ENCODE measurements at places on chromosomes 6 and 20. TPM values are rescaled to one million over a fixed set of nuclear protein-coding genes. Genes with fewer than 3 reads are reported as not detected.

GRM1 gene
- total RNA-seq = not detected

SOX18 gene
- total RNA-seq = 2.9 TPM

WFDC2 gene
- total RNA-seq = 3.0 TPM

RCAN2 gene
- total RNA-seq = 4.6 TPM

OLIG3 gene
- total RNA-seq = not detected

TAP2 gene
- 10.1 TPM for total RNA-seq

TRAPPC3L gene
- total RNA-seq = not detected

RIPOR2 gene
- 15.7 TPM for total RNA-seq

TMEM74B gene
- not detected for total RNA-seq

PLEKHG1 gene
- total RNA-seq = 62.4 TPM

PPP1R16B gene
- 48.4 TPM for total RNA-seq

PMEPA1 gene
- total RNA-seq = 10.4 TPM

PHACTR3 gene
- not detected for total RNA-seq

PRRT1 gene
- total RNA-seq = 1.0 TPM

DNA sequence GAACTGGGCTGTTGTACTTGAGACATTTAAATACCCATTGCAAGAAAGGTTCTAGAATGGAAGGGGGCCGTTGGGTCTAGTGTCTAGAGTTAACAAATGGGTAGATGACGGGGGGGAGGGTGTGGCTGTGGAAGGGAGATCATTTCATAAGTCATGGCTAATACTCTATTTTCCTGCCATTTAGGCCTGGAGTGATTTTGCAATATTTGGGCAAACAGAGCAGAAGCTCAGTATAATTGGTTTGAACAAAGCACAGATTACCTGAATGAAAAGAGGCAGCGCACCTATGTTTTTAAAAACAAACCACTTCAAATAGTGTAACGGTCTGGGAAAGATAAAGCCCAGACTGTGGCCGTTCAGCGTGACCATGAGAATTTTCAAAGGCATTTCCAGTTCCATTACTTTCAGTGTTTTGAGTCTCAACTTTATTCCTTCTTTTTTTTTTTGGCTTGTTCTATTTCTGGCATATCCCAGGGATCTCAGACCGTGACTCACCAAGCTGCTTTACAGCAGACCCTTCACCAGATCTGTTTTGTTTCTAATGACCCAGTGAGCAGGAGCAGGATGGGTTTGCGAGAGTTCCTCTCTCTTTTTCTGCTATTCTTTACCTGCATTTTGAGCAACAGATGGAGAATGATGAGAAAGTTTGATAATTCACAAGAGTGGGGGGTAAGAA, 73.7 kb downstream of the LYRM2 start:
- no peak for DNase-seq

- no peak for DNase-seq
These were observed 5.4 kb downstream of the TGM3 start for GRCh38 chr20:2301164-2301622.

- no peak for DNase-seq
These were observed 4.2 kb downstream of the RFX6 start for GRCh38 chr6:116881236-116881635.

- no peak for DNase-seq
These were observed 112.5 kb downstream of the SNX5 start for GRCh38 chr20:17856024-17856564.

DNA sequence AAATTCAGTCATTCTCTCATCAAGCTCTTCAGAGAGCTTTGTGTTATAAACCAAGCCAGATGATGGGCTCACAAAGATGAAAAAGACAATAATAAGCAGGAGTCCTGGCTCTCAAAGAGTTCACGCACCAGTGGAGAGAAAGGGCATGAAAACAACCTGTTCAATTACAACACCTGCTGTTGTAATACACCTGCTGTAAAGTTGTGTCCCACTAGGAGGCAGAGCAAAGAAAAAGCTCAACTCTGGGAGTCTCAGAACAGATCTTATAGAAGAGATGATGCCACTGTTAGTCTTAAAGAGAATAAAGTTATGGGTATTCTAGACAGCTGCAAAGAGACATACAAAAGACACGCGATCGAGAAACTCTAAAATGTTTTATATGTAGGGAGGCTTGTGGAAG, 100.6 kb downstream of the DCDC2 start:
- DNase-seq = no peak

DNA sequence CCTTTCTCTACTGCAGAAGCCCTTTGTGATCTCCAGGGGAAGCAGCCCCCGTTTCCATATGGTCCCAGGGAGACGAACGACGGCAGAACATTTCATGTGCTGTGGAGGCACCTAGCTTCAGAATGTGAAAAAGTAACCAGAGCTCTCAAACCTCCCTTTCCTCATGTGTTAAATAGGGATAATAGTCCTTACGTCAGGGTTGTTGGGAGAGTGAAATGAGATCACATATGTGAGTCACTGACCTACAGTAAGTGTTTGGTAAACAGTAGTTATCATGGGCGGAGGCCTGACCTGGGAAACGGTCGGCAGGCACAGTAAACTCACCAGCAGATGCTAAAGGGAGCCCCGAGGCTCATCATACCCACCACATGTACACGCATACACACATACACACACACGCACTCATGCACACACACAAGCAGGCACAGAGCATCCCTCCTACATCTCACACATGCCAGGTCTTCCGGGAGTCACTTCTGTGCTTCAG, 89.7 kb downstream of the LY86 start:
- no peak for DNase-seq

DNA sequence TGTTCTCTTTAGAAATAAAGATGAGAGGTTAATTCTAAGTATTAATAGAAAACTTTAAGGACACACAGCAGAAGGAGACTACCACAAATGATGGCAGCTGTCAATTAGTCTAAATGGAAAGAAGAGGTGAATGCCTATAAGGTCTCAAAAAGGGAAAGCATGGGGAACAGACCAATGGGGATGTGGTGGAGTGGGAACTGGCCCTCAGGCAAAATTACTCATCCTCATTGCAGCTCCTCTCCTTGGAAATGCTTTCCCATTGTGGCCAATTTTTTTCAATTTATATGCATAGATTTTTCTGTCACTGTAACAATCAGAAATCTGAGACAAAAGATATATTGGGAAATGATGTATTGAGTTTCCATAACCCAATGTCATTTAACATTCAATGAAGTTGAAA, 222.9 kb upstream of the DEFB112 start:
- no peak for DNase-seq

- no peak for DNase-seq
These were observed 251.4 kb downstream of the PRL start for GRCh38 chr6:22045261-22045912.

GRCh38 chr6:45398075-45398813, 20.5 kb upstream of the SUPT3H start:
- no peak for DNase-seq

DNA sequence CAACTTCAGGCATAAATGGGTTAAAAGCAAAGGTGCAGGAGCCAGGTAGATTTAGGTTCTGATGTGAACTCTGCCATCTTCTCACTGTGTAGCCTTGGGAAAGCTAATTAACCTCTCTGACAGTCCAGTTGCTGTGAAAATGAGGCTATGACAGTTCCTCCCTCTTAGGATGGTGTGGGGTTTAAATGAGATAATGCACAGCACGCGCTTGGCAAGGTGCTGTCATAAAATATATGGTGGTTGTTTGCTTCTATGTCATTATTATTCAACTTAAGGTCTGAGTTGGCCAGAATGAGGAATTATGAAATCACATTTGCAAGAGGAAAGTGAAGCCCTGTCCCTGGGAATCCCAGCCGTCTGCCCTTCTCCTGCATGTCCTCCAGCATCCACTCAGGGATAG, 15.5 kb upstream of the BCAS1 start:
- DNase-seq = no peak

GRCh38 chr20:25685276-25686080, 11.2 kb downstream of the ZNF337 start:
- DNase-seq = no peak

GRCh38 chr6:72464791-72465691, 156.8 kb upstream of the KCNQ5 start:
- no peak for DNase-seq

DNA sequence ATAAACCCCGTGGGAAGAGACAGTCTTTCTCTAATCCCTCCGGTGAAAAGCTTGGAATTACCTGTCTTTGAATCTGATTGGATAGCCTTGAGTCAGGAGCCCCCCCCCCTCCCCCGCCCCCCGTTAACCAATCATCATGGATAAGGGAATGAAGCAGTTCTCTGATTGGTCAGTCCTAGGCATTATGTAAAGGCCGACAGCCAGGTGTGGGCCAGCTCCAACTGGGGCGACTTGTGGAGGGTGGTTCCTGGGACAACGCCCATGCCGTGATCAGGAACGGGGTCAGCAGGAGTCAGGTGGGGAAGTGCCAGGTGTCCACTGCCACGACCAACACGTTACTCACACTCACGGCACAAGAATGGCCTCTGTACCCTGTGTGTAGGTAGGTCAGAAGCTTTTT, 406.8 kb upstream of the SULF2 start:
- DNase-seq = no peak

DNA sequence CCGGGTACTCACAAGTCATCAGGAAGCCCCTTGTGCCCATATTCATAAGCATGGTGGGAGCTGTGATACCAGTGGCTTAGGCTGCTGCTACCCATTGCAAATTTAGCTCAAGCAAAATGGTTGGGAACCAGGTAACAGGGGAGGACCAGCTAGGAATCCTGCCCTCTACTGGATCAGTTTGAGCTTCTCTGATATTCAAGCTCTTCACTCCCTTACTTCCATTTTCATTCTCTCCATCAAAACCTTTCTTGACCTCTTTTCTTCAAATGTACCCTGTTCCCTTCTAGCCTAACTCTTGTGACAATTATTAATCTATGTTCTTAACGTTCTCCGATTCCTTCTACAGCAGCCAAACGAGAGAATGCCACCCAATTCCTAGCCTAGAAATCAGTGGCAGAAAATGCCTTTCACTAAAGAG, 9.7 kb downstream of the NOL7 start:
- DNase-seq = no peak

GRCh38 chr20:63831646-63831992, 555 bp upstream of the ZBTB46 start:
- no peak for DNase-seq

- DNase-seq = no peak
These were observed 534.7 kb upstream of the JARID2 start for GRCh38 chr6:14711056-14711703.

GRCh38 chr6:104226790-104227446, 632.8 kb downstream of the HACE1 start:
- DNase-seq = no peak

- no peak for DNase-seq
These were observed 2.2 kb downstream of the UBD start for GRCh38 chr6:29557320-29557719.

DNA sequence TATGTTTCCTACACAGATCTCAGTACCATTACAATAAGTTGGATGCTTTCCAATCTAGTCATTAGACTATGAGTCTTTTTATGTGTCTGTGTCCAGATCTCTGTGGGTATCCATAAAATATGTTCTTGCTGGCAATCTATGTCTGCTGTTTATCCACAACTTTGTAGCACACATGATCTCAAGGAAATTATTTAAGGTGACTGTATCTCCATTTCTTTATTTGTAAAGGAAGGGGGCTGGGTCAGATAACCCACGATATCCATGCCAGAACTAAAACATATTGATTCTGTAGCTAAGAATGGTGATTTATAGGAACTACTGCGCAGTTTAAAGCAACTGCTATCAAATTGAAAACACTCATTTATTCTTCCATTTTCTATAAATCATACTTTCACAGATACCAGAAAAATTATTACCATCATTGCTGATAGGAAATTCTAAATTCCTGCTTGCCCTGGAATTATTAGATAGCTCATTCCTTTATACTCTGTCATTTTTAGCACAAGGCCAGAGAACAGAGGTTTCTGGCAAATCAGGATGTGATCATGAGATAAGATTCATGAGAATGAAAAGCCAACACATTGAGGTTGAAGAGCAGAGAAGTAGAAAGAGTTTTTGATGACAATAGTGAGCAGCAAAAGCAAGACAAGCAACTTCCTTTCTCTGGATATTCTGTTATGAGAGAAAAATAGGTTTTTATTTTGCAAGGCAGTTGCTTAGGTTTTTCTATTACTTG, 851.4 kb upstream of the CITED2 start:
- DNase-seq = no peak

DNA sequence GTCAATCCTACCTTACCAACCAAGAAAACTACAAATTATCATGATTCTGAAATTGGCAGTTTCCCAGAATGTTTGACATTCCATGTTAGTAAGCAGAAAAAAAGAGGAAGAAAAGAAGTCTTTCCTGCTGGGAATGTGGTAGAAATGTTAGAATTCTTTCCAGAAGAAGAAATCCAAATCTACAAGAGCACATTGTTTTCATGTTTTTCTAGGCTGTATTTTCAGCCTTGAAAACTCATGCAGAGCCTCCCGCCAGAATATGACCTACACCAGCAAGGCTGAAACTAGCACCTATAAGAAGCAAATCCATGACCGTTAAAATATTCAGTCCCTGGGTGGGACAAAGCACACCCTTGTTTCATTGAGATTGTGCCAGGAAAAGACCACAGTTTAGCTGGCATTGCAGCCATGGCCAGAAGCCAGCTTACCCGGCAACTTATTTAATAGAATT, 259.4 kb downstream of the GJA1 start:
- DNase-seq = no peak

GRCh38 chr6:142752348-142752747, 192.6 kb downstream of the HIVEP2 start:
- DNase-seq = no peak
